HL-60 (cell line): ENCODE measurements at places on chromosomes 5 and 9.

DNA sequence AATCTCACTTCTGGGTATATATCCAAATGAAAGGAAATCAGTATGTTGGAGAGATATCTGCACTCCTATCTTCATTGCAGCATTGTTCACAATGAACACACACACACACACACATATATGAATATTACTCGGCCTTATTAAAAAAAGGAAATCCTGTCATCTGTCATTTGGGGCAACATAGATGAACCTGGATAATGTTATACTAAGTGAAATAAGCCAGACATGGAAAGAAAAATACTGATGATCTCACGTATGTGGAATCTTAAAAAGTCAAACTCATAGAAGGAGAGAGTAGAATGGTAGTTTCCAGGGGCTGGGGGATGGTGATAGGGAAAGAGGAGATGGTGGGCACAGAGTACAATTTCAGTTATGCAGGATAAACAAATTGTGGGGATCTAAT is 100.3 kb downstream of the EMB start:
- DNase-seq, result no peak

GRCh38 chr9:19127871-19128500 is 694 bp upstream of the PLIN2 start:
- no peak for DNase-seq

DNA sequence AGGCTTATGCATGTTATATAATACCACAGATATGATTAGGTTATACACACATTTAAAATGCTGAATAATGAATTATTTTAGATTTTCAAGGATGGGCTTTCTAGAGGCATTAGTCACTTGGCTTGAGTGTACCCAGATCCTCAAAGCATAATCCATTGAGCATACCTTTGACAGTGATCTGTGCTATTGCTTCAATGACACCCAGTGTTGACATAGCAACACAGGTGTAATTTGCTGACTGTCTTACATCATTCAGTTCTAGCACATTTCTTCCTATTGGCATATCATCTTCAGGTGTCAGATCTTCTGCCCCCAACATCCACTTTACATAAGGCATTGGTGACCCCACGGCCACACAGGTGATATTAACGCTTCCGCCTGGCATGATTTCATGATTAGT is 721.5 kb upstream of the DMAC1 start:
- DNase-seq, result no peak

- no peak for DNase-seq
Measured at GRCh38 chr9:4137234-4137633, 162.6 kb downstream of the GLIS3 start.

DNA sequence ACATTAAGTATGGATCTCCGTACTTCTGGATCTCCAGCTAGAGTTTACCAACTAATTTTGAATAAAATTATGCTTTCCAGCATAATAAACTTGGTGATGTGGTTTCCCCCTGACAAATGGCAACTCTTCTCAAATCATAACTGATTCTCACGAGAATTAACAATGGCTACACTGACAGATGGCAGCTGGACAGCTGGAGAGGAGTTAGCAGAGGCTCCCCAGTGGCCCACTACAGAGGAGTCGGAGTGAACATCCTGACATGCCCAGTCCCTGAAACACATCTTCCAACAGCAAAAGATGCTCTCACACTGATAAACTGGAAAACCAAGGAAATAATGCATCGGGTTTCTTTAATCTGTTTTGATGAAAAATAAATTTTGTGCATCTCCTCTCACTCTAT is 239.6 kb downstream of the MAN2A1 start:
- no peak for DNase-seq

DNA sequence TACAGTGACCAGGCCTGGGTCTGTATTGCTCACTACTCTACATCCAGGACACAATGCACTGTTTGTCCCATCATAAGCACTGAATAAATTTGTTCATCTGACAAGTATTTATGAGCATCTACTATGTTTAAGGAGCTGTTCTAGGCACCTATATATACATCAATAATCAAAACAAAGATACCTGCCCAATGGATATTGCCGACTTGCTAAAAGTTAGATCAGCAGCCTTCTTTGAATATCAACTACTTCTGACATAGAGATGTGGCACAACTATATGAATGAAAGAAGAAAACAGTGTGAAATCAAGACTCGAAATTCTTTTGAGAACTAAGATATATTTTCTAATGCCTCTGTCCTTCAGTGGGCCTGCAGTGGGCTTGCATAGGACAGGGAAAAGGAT is 215.7 kb downstream of the ARL15 start:
- no peak for DNase-seq

GRCh38 chr5:149937610-149938009 is 7.0 kb downstream of the PDE6A start:
- DNase-seq, result no peak

GRCh38 chr5:60672693-60673264 is 27.2 kb downstream of the DEPDC1B start:
- DNase-seq, result no peak

DNA sequence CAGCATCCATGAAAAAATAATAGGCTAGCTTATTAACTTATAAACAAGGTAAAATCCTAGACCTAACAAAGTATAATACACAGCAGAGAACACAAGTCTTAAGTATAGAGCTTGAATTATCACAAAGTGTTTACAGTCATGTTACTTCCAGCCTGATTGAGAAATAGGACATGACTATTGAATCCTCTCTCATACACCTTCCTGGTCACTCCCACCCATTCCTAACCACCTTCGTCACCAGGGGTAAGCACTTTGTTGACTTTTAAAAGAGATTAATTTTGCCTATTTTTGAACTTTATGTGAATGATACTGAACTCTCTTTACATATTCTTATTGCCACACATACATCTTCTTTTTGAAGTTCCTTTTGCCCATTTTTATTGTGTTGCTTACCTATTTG is 325.8 kb downstream of the PJA2 start:
- no peak for DNase-seq

GRCh38 chr5:53970475-53970874 is 339.9 kb downstream of the ARL15 start:
- DNase-seq, result no peak

DNA sequence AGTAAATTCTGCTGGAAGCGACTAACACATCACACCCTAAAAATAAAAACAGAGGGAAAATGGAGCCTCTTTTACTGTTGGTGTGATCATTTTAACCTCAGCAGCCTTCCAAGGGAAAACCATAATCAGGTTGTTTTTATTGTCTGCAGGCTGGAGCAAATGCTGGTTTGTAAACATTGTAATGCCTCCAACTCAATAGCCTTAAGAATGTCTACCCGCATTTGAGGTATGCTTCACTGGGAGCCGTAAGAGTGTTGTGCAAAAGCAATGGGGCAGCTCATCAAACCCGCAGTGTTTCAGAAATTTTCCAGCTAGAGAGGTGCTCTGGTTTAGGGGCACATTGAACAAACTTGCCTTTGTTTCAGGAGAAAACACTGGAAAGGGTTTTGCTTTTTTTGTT is 17.0 kb downstream of the NIM1K start:
- no peak for DNase-seq

GRCh38 chr5:145887976-145888574 is 15.3 kb upstream of the GRXCR2 start:
- DNase-seq, result peak; percentile 10

DNA sequence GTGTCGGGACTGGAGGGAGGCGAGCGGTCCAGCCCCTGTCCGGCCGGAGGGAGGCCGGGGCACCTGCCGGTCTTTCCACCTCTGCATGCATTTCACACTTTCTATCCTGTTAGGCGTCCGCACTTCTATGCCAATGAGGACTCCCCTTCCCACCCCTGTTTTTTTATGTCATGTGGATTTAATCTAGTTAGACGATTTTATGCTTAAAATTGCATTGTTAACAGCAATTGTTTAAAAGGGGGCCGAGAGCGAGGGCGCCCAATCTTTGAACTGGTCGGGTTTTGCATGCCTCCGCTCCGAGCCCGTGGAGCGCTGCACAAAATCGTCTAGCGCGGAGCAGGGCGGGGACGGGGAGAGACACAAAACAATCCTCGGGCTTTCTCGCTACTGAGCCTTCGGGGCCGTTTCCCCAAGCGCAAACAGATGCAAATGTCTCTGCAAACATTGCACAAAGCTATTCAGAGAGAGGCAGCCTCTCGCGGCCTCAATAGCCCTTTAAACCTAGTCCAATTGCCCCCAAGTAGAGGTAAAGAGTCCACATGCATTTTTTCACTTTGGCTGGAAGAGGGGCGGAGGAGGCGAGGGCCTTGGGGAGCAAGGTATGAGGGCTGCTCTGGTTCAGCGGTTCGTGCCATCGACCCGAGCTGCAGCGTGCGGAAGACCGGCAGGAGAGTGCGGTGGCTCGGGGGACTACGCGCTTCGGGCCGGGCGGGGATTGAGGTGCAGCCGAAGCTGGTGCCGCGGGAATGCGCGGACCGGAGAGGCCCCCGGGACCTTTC is 37.5 kb upstream of the TIFAB start:
- DNase-seq, result no peak

DNA sequence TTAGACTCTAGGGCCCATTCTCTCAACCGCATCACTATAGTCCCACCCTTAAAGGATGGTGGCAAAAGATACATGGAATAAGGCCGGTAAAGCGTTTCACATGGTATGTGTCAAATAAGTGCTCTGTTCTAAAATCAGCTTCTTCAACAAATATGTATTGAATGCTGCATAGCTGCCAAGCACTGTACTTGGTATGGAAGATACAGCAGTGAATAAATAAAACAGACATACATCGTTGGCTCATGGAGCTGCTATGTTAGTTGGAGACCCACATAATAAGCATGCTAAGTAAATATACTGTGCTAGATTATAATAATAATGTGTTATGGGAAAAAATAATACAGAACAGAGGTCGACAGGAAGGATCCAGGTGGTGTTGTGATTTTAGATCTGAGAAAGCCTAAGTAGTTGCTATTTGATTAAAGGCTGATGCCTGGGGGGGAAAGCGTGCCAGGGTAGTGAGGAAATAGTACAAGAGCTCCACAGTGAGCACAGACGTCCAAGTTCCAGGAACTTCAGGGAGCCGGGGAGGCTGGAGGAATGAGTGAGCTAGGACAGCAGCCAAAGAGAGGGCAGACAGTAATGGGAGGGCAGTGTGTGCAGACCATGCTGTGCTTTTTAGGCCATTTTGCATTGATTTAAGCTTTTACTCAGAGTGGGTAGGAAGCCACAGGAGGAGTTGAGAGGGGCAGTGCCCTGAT is 93.7 kb downstream of the JAKMIP2 start:
- no peak for DNase-seq

- no peak for DNase-seq
Measured at GRCh38 chr5:82150559-82150958, 127.6 kb downstream of the RPS23 start.

GRCh38 chr5:137073189-137073588 is 425.9 kb downstream of the SPOCK1 start:
- DNase-seq, result no peak

- no peak for DNase-seq
Measured at GRCh38 chr9:101176384-101176783, 147.9 kb downstream of the PLPPR1 start.

DNA sequence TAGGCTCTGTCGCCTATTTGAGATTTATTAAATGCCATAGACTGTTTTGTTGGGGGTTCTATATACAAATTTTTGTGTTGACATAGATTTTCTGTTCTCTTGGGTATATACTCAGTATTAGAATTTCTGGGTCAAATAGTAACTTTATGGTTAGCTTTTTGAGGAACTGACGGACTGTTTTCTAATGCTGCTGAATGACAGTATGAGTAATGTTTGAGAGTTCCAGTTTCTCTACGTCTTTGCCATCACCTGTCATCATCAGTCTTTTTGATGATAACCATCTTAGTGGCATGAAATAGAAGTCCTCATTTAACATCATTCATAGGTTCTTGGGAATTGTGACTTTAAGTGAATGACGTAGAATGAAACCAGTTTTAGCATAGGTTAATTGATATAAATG is 60.1 kb downstream of the CCDC171 start:
- DNase-seq, result no peak

DNA sequence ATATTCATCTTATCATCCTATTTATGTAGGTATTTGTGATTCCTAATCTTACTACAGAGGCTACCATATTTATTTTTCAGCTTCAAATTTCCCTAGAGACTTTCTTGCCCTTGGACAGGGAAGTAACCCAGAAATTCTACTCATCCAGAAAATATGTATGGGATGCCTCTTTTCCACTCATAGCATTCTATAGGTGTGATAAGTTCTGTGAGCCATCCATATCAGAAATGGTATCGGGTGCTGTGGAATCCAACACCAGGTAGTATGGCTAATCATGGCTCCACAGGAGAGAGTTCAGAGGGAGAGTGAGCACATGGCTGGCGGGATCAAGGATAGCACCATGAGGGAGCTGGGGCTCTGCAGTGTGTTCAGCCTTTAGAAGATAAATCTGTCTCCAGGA is 349.3 kb upstream of the ACTBL2 start:
- DNase-seq, result no peak

GRCh38 chr5:103178167-103178566 is 58.1 kb downstream of the PPIP5K2 start:
- DNase-seq, result no peak

- no peak for DNase-seq
Measured at GRCh38 chr5:149799965-149800516, 69.9 kb downstream of the PPARGC1B start.

GRCh38 chr9:10144355-10144754 is 468.4 kb downstream of the PTPRD start:
- no peak for DNase-seq

DNA sequence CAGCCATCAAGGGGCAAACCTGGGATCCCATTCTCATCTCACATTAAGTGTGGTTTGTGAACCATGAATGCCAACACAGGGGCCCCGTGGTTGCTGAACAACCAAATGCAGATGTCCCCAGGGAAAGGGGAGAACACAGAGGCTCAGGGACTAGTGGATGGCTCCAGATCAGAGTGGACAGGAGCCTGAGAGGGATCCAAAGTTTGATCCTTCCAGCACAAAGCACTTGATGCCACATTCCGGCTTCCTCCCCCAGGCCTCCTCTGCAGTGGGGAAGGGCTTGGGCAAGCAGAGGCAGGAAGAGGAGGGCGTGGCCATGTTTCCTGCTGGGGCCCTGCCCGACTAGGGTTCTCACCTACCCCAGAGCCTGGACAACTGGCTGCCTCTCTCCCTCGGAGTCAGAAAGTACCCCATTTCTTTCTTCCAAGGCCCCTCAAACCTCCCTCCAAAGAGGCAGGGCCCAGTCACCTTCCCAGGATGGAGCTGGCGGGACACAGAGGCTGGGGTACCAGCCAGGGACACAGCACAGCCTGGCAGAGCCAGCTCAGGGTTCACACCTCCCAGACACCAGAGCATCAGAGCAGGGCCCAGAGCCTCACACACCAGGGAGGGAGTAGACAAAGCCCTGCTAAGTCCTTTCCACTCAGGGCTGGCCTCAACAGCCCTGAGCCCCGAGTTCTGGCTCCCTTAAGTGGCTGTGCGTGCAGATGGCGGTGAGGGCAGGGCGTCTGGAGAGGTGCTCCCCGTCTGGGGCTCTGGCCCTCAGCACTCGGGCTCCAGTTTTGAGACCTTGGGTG is 4.3 kb upstream of the RNF44 start:
- DNase-seq, result no peak

- no peak for DNase-seq
Measured at GRCh38 chr5:14109041-14109747, 33.9 kb upstream of the TRIO start.
